Ureter (tissue), 1 donor: ENCODE measurements at places on chromosomes 2 and 18.

GRCh38 chr18:12944709-12945108 lies 3.1 kb upstream of the SEH1L start:
- peak; percentile 52 for DNase-seq

GRCh38 chr2:212109217-212109616 lies 429.4 kb downstream of the ERBB4 start:
- DNase-seq = no peak

GRCh38 chr2:160076241-160076640 lies 13.8 kb upstream of the PLA2R1 start:
- no peak for DNase-seq

DNA sequence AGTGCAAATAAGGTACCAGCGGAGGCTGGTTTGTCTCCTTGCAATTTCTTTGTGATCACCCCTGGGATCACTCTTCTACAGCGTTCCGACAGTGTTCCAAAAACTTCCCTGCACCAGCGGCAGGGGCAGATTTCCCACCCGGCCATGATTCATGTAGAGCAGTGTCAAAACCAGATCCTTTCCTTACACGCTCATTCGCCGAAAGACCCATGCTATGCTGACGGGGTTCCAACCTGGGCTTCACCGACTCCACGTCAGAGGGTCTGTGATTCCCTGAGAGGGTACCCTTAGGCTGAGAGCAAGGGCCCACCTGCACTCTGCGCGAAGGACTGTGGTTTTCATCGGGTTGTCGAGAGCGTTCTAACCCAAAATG lies 423 bp upstream of the TTC27 start:
- DNase-seq = peak; percentile 48

DNA sequence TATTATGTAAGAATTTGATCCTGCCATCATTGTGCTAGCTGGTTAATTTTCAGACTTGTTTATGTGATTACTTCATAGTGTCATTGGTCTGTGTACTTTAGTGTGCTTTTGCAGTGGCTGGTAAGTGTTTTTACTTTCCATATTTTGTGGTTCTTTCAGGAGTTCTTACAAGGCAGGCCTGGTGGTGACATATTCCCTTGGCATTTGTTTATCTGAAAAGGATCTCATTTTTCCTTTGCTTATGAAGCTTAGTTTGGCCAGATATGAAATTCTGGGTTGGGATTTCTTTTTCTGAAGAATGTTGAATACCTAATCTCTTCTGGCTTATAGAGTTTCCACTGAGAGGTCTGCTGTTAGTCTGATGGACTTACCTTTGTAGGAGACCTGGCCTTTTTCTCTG lies 72.8 kb upstream of the MC4R start:
- no peak for DNase-seq

DNA sequence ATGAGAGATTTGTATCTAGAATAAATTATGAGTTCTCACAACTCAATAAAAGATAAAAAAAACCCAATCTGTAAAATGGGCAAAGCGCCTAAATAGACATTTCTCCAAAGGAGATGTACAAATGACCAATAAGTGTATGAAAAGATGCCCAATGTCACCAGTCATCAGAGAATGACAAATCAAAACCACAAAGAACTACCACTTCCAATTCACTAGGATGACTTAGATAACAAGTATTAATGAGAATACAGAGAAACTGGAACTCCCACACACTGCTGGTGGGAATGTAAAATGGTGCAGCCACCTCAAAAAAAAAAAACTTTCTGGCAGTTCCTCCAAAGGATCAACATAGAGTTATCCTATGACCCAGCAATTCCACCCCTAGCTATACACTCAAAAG lies 17.4 kb upstream of the COL6A3 start:
- no peak for DNase-seq

DNA sequence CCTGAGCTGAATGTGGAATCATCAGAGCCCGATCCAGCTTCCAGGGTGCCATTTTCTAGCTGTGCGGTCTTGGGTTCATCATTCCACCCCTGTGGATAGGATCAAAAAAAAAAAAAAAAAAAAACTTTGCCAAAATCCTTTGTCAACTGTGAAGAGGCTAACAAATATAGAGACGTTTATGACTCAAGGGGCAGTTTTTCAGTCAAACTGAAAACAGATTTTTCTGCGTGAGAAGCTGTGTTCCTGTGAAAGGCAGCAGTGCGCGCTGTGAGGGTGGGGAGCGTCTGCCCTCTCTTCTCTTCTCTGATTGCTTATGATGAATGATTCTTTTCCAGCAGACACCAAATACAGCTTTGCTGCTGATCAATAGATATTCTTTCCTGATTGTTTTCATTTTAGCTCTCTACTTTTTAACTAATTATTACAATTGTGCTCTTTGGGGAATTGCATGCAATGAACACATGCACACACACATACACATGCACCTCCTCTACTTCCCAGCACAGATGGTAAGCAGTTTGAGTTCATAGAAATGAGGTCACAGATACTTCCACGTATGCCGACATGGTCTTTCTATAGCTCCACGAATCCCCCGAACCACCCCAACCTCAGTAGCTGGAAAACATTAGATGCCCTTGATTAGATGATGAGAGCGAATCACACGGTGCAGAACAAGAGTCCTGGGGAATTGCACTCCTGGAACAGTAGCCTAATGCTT lies 175.4 kb downstream of the NRP2 start:
- no peak for DNase-seq

GRCh38 chr2:240033330-240033678 lies 3.1 kb upstream of the OR6B2 start:
- DNase-seq = no peak

- no peak for DNase-seq
These were observed 45.4 kb downstream of the CHN1 start for GRCh38 chr2:174959787-174960186.

- no peak for DNase-seq
These were observed 241.1 kb downstream of the TMEM182 start for GRCh38 chr2:103002954-103003353.
